A549 treated with Mapracorat at 1 μM for 4 hours (cell line): ENCODE measurements at places on chromosomes 6 and 20. TPM values are rescaled to one million over a fixed set of nuclear protein-coding genes. Genes with fewer than 3 reads are reported as not detected.

SNAI1 gene
- total RNA-seq: 8.0 to 12.1 TPM (median 11.7 TPM) in 5 replicates

SYCP2 gene
- 0.12 to 0.62 TPM (median 0.36 TPM) in 5 replicates for total RNA-seq

PTCRA gene
- not detected in 5 replicates for total RNA-seq

TPD52L1 gene
- total RNA-seq: 47.3 to 52.0 TPM (median 47.9 TPM) in 5 replicates

CDYL gene
- 20.4 to 23.1 TPM (median 20.9 TPM) in 5 replicates for total RNA-seq

SPATS1 gene
- total RNA-seq: not detected in 5 replicates

PLA2G7 gene
- not detected in 5 replicates for total RNA-seq

CLPSL2 gene
- 0.79 to 1.4 TPM (median 0.94 TPM) in 4 of 5 replicates, not detected in the other for total RNA-seq

GSTA1 gene
- not detected in 5 replicates for total RNA-seq

PTK6 gene
- total RNA-seq: 2.4 to 3.6 TPM (median 3.1 TPM) in 5 replicates

PHACTR3 gene
- 0.22 to 0.32 TPM (median 0.24 TPM) in 5 replicates for total RNA-seq

TRAM2 gene
- 29.7 to 36.7 TPM (median 34.3 TPM) in 5 replicates for total RNA-seq
